Activated T-helper 2 cell treated with anti-CD3 and anti-CD28 coated beads, Interferon-gamma antibody, Interleukin-2, Interleukin-4, amounts not matched to agents 10 μg/mL and 5 μg/mL and 100 μg/mL, durations not matched to agents 14 hours and 24 hours and 36 hours (primary cell): ENCODE measurements at places on chromosomes 12 and 14. TPM values are rescaled to one million over a fixed set of nuclear protein-coding genes. Genes with fewer than 3 reads are reported as not detected.
A peak's percentile ranks its signal among the peaks of the same experiment; 100 is the strongest.

DNA sequence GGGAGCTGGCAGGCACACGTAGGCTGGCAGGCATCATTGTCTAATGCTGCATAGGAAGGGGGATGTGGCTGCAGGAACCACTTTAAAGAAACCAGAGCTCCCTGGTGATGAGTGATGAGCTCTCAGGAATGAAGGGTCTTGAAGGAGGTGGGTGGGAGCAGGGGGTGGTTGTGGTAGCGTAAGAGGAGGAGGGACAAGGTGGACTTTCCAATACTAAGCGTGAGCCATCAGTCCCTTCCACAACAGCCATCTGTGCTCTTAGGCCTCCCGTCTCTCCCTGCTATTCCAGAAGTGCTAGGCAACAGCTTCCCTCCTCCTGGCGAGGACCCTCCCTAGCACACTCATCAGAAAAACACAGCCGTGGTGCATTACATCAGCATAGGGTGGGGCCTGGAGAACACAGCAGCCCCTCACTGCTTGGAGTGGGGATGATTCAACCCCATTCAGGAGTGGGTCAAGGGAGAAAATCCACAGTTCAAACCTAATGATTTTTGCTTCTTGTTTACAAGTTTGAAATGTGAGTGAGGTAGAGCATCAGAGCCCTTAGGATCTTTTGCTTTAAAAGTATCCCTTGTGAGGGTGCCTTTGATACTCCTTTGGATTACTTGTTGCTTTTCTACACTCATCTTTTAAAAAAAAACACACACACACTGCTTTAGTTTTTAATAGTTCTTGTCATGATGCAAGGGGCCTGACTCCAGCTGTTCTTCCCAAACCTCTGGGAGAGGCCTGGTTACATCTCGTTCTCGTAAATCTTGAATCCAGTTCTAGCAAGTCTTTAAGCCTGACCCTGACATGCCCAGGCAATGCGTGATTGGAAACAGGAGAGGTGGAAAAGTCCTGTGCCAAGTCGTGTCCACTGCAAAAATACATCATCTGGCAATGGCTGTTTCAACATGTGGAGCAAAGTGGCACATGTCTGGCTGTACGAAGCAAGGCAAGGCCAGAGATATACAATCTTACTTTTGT, 356.4 kb upstream of the DDHD1 start:
- H3K4me3 ChIP-seq, result no peak overlapping the region
- no peak overlapping the region for H3K27ac ChIP-seq
- peaks cover 21% of the 10 kb centered on the region for H3K4me1 ChIP-seq
- no peaks in the 10 kb centered on the region for H3K36me3 ChIP-seq
- DNase-seq, result no peak

- peaks cover 67% of the 10 kb centered on the region for H3K36me3 ChIP-seq
- no peak for DNase-seq
- H3K4me1 ChIP-seq, result peaks cover 54% of the 10 kb centered on the region
- H3K27me3 ChIP-seq, result no peaks in the 10 kb centered on the region
These were observed 3.6 kb downstream of the NAP1L1 start for GRCh38 chr12:76080729-76081415.

DNA sequence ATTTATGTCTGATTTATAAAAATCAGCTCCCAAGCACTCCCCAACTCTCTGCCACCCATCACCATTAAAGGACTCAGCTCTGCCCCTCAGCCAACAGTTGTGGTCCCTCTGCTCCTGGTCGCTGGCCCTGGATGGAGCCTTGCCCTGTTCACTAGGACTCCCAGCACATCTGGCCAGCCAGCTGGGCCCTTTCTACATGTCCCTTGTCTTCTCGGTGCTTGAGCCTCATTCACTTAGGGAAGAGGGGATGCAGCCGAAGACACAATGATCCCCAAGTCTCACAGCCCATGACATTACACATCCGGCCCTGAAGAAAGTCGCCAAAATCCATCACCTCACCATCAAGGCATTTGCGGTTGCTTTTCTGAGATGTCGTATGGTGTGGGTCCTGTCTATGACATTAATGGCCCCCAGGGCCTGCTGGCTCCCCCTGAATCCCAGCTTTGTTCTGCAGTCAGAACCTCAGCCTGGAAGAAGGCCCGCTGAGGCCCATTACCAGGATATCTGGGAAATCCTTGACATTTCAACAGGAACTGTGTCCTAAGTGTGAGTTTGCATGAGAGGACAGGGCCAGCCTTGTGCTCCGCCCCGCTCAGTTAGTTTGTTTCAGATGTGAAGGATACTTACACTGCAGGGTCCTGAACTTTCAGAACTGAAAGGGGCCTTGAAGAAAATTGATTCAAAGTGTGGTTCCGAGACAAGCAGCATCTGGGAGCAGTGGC, 19.1 kb downstream of the TSPAN11 start:
- no peaks in the 10 kb centered on the region for H3K36me3 ChIP-seq
- H3K4me1 ChIP-seq, result no peaks in the 10 kb centered on the region
- no peak for DNase-seq
- H3K27me3 ChIP-seq, result peaks cover 8% of the 10 kb centered on the region
- no peak overlapping the region for H3K4me3 ChIP-seq
- H3K27ac ChIP-seq, result no peak overlapping the region

GRCh38 chr12:15547691-15548090, 225.4 kb downstream of the PTPRO start:
- no peak overlapping the region for H3K4me3 ChIP-seq
- H3K4me1 ChIP-seq, result peaks cover 31% of the 10 kb centered on the region
- H3K27me3 ChIP-seq, result no peaks in the 10 kb centered on the region
- no peak overlapping the region for H3K27ac ChIP-seq
- DNase-seq, result no peak

DNA sequence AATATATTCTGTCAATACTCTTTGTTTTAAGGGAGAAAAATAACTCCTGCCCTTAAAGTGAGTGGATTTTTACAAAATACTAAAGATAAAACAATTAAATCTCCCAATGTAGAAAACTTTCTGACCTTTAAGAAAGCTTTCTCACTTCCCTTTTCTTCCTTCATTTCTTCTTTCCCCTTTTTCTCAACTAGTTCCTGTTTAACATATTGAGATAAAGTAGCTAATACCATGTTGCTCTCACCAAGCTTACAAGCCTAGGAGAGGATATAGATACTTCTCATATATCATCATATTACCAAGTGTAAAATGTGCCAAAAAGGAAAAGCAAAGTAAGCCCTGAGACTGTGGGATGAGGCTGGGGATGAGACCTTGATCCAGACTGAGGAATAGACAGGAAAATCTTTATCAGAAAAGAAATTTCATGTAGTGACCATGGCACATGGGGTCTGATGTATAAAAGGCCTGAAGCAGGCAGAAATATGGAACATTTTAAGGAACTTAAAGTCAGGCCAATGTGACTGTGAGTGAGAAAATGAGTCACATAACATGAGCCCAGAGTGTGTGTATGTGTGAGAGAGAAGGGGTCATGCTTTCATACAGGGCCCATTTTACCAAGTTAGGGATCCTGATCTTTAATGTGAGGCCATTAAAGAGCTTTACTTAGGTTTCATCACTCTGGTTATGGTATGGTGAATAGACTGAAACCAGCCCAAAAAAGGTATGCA, 1.6 kb upstream of the RPL10L start:
- no peak for DNase-seq
- no peaks in the 10 kb centered on the region for H3K27me3 ChIP-seq
- no peaks in the 10 kb centered on the region for H3K36me3 ChIP-seq
- no peaks in the 10 kb centered on the region for H3K4me1 ChIP-seq
- no peak overlapping the region for H3K27ac ChIP-seq
- no peak overlapping the region for H3K4me3 ChIP-seq

DNA sequence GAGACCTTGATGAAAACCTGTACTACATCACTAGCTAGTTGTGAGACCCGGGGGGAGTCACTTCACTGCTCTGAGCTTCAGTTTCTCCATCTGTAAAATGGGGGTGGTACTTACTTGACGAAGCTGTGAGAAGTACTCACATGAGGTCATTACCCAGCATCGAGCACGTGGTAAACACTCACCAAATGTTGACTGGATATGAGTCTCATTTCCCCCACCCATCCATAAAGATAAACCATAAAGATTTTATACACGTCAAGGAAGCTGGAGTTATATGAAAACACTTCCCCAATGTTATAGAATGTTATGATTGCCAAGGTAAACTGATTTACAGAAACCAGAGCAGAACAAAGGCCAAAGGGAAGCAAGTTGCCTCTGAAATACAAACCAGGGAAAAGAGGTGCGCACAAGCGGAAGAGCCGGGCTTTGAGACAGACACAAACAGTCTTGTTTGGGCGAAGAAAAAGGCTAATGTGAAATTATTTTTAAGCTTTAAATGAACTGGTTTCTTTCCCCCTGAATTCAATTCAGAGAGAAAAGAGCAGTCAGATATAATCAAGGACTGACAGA, 536.8 kb downstream of the MED13L start:
- no peak overlapping the region for H3K4me3 ChIP-seq
- H3K27me3 ChIP-seq, result no peaks in the 10 kb centered on the region
- DNase-seq, result no peak
- no peaks in the 10 kb centered on the region for H3K4me1 ChIP-seq

The GDF3 gene
- not detected in 2 replicates for total RNA-seq

The GLTP gene
- total RNA-seq, result 26.6 and 27.2 TPM in 2 replicates

- no peak overlapping the region for H3K27ac ChIP-seq
- H3K4me1 ChIP-seq, result peaks cover 2% of the 10 kb centered on the region
- no peaks in the 10 kb centered on the region for H3K36me3 ChIP-seq
- H3K4me3 ChIP-seq, result no peak overlapping the region
- peaks cover 18% of the 10 kb centered on the region for H3K27me3 ChIP-seq
- no peak for DNase-seq
These were observed 81.0 kb downstream of the TMX1 start for GRCh38 chr14:51321036-51321435.

The KIF5A gene
- 3.0 and 3.4 TPM in 2 replicates for total RNA-seq

The TPH2 gene
- not detected in 2 replicates for total RNA-seq

The FGF23 gene
- total RNA-seq, result not detected in 2 replicates

DNA sequence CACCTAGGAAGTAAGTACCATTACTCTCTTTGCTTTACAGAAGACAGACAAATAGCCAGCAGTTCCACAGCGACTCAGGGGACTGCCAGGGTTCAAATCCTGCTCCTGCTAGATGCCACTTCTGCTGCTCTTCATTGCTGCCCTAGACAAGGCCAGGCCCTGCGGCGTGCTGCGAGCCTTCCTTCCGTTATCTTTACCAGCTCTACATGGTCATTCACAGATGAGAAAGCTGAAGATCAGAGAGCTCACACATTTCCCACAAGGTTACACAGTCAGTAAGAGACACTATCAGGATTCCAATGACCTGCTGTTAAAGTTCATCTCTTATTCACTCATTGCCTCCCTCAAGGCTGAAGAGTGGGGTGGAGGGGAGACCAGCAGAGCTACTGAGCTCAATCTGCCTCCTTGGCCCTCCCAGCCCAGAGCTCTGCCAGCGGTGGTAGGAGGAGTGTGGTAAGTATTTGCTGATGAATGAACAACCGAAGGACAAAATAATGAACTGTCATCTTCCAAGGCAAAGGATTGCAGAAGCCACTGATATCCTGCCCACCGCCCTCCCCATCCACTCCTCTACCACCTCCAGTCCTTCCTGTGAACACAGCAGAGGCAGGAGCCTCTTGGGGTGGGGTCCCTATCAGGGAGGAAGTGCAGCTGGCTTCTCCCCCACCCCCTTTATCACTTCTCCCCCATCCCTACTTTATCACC, 14.6 kb upstream of the HDAC7 start:
- H3K4me1 ChIP-seq, result peaks cover 73% of the 10 kb centered on the region
- no peak for DNase-seq

GRCh38 chr12:79266343-79267144, 402.0 kb downstream of the SYT1 start:
- H3K36me3 ChIP-seq, result no peaks in the 10 kb centered on the region
- no peaks in the 10 kb centered on the region for H3K4me1 ChIP-seq
- H3K27me3 ChIP-seq, result no peaks in the 10 kb centered on the region

- no peaks in the 10 kb centered on the region for H3K27me3 ChIP-seq
- no peaks in the 10 kb centered on the region for H3K4me1 ChIP-seq
- no peak overlapping the region for H3K27ac ChIP-seq
- no peak overlapping the region for H3K4me3 ChIP-seq
These were observed 23.8 kb downstream of the NFKBIA start for GRCh38 chr14:35380794-35381193.

The IL22 gene
- 0.80 TPM in 1 of 2 replicates, not detected in the other for total RNA-seq

The SMCO2 gene
- total RNA-seq, result 1.3 and 1.4 TPM in 2 replicates

The TMEM63C gene
- total RNA-seq, result 0.53 and 1.0 TPM in 2 replicates

DNA sequence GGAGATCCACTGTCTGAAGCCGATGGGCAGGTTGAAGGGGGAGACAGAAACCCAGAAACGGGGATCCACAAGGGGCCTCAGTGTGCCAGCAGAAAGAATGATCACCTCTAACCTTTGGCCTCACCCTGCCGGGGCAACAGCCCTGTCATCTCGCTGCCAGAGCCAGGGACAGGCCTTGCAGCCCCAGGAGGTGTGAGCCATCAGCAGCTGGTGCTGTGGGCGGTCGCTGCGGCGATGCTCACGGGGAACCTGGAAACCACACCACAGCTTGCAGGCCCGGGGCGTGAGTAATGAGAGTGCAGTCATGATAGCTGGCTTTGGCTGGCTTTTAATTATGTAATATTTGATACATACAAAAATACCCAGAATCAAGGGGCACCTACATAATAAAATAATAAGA, 4.7 kb upstream of the TTC7B start:
- peaks cover 8% of the 10 kb centered on the region for H3K4me1 ChIP-seq
- no peak overlapping the region for H3K4me3 ChIP-seq
- peaks cover 19% of the 10 kb centered on the region for H3K27me3 ChIP-seq
- H3K36me3 ChIP-seq, result peaks cover 3% of the 10 kb centered on the region
- DNase-seq, result peak; percentile 58
- no peak overlapping the region for H3K27ac ChIP-seq

DNA sequence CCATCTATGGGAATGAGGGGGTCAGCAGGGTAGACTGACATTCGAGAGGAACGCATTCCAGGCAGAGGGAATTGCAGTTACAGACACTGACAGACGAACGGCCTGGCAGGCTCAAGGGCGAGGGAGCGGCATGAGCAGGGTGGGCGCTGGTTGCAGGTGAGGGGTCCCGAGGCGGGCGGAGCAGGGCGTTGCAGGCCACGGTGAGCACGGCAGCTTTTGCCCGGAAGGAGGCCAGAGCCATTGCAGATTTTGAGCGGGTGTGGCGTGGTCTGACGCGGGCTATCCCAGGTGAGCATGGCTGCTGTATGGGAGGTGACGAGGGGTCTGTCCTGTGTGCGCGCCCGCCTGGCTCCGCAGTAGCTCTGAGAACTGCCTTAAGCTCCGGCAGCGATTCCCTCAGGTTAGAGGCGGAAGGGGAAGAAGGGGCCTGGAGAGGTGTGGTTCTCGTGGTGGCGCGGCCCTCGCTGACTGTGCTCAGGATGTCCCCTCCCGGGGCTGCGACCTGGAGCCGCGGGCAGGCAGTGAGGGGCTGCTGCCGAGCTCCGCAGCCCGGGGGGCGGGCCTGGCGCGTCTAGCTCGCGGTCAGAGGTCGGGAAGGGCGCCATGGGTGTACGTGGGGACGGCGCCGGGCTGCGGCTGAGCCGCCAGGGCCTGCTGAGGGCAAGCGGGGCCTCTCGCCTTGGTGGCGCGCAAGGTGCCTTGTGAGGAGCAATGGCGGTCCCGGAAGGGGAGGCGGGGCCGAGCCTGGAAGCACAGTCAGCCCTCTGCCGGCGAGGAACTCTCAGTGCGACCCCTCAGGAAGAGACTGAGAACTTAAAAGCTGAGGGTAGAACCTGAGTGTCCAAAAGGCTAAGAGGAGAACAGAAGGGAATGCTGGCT, 177.1 kb downstream of the CACNA1C start:
- H3K27me3 ChIP-seq, result peaks cover 17% of the 10 kb centered on the region
- H3K4me1 ChIP-seq, result no peaks in the 10 kb centered on the region
- DNase-seq, result no peak
- no peak overlapping the region for H3K27ac ChIP-seq
- H3K4me3 ChIP-seq, result no peak overlapping the region
- no peaks in the 10 kb centered on the region for H3K36me3 ChIP-seq

GRCh38 chr12:47591361-47591791, 114.5 kb downstream of the RPAP3 start:
- no peak overlapping the region for H3K4me3 ChIP-seq
- no peak overlapping the region for H3K27ac ChIP-seq
- DNase-seq, result no peak
- no peaks in the 10 kb centered on the region for H3K36me3 ChIP-seq

GRCh38 chr12:113116875-113117274, 18.7 kb downstream of the RASAL1 start:
- no peaks in the 10 kb centered on the region for H3K36me3 ChIP-seq
- H3K4me1 ChIP-seq, result no peaks in the 10 kb centered on the region
- no peaks in the 10 kb centered on the region for H3K27me3 ChIP-seq
- DNase-seq, result no peak
